ENCODE measurements at places on chromosomes 6 and 20. TPM values are rescaled to one million over a fixed set of nuclear protein-coding genes. Genes with fewer than 3 reads are reported as not detected.

Gene SNAP91
- total RNA-seq: 1.8 TPM

Gene SYCP2
- 0.81 TPM for total RNA-seq

Gene GTF2H4
- 28.5 TPM for total RNA-seq

Gene ADGB
- not detected for total RNA-seq

Gene ARMC12
- not detected for total RNA-seq

DNA sequence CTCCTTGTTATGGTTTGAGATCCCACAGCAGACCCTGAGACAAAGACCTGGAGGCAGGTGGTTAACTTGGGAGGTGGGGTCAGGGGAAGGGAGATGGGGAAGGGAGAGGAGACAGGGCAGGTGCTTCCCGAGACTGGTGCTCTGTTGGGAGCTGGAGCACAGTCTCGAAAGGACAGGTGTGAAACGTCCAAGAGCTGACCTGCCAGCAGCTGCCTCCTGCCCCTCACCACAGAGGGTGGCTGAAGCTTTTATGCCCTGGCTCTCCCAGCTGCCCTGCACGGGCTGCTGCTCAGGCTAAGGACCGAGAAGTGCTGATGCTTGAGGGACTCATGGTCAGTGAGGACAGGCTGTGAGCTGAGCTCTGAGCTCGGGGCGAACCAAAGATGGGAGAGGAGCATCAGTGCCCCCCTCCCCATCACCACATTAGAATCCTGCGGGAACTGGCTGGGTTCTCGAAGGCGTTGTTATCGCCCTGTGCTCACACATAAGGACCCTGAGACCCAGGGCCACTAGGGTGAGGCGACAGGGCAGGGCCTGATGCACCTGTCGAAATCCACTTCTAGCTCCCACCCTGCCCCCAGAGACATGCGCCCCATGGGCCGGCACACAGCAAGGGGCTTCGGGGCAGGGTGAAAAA lies 25.3 kb upstream of the CD93 start:
- no peaks in the 10 kb centered on the region for H3K27me3 ChIP-seq
- no peaks in the 10 kb centered on the region for H3K36me3 ChIP-seq
- no peak overlapping the region for H3K27ac ChIP-seq
- H3K4me3 ChIP-seq: no peak overlapping the region
- no peak for DNase-seq

- no peak overlapping the region for H3K4me3 ChIP-seq
- no peaks in the 10 kb centered on the region for H3K27me3 ChIP-seq
- H3K36me3 ChIP-seq: no peaks in the 10 kb centered on the region
- DNase-seq: no peak
- H3K4me1 ChIP-seq: no peaks in the 10 kb centered on the region
Observed at GRCh38 chr6:7687145-7688111, 38.5 kb upstream of the BMP6 start.
